GM12892 (cell line): ENCODE measurements at places on chromosomes 3 and 15.

- DNase-seq: no peak
Observed at GRCh38 chr15:80823120-80823519, 44.0 kb downstream of the CEMIP start.

DNA sequence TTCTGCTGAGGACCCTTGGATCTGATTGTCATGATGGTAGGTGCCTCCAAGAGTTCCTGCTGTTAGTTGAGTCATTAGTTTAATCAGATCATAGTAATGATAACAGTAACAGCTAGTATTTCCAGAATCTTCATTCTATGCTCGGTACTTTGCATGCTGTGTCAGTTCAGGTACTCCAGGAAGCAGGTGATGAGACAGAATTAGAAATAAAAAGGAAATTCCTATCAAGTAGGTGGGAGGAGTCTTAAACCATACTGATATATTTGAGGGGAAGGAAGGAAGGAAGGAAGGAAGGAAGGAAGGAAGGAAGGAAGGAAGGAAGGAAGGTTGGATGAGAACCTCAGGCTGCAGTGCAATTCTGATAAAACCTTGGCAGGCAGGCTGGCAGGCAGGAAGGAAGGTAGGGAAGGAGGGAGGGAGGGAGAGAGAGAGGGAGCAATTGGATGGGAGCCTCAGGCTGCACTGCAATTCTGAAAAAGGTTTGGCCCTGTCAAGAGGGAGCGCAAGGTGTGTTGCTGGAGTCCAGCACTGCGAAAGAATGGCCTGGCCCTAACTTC lies 148.8 kb upstream of the NUDT16 start:
- DNase-seq: no peak

- no peak for DNase-seq
Observed at GRCh38 chr3:124800511-124801258, 70.4 kb downstream of the UMPS start.

DNA sequence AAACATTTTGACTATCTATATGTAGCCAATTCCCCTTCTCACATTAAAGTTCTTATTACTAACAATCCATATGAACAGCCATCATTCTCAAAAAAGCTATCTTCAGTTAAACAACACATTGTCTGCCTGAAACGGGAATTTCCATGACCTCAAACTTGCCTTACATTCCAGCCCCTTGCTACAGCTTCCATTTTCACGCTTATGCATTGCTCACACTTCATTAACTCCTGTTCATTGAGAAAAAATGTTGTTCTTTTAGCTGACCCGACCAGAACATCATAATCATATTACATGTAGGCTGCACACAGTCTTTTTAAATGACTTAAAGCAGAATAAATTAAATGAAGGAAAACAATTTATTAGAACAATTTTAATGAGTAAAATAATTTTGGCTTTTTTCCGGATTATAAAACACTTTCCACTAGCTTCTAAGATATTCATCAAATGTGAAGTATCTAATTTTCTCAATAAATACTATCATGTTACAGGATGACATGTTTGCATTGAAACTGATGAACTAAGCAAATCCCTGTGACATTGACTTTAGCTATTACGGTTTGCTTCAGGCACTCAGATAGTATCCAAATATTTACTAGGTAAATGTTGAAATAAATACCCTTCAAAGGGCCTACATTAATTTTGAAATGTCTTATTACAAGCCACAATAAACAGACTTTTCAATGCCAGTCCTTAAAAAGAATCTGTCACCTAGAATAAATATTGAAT lies 49.9 kb downstream of the P3H2 start:
- no peak for DNase-seq

- no peak for DNase-seq
Observed at GRCh38 chr15:69991551-69991980, 106.2 kb downstream of the TLE3 start.
